ENCODE measurements at places on chromosomes 5 and 9.

- DNase-seq: no peak
These were observed 13.3 kb upstream of the BTNL3 start for GRCh38 chr5:180975338-180975737.

DNA sequence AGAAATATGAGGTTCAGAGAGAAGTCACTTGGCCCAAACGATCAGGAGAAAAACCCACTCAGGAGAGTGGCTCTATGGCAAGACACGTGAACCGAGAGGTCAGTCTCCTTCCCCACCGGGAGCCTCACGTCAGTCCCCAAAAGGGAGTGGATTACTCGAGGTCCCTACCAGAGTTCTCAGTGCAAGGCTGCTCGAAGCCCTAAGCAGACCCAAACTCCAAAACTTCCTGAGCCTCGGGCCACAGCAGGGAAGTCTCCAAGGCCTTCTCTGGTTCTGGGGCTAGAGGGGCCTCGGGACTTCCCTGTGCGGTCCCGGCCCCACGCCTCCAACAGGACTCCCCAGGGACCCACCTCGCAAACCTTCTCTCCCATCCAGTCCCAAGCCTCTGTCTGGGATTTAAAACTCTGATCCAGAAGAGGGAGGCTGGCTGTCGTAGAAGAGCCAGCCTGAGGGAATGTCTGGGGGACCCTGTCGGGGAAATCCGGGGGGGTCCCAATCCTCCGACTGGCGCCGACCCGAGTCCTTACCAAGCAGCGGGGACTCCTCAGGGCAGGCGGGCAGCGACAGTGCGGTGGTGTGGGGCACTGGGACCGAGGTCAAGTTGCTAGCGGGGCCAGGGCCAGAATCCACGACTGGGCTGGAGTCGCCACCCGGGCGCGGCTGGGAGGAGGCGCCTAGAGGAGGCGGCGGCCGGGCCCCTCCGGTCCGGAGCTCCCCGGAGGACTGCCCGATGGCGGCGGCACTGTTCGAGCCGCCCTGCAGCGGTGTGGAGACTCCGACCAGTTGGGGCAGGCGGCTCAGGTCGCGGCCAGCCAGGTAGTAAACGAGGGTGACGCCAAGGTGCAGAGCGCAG, 679 bp downstream of the B4GALT1 start:
- no peak for DNase-seq

- no peak for DNase-seq
These were observed 27.9 kb upstream of the GALNT10 start for GRCh38 chr5:154162539-154163151.

DNA sequence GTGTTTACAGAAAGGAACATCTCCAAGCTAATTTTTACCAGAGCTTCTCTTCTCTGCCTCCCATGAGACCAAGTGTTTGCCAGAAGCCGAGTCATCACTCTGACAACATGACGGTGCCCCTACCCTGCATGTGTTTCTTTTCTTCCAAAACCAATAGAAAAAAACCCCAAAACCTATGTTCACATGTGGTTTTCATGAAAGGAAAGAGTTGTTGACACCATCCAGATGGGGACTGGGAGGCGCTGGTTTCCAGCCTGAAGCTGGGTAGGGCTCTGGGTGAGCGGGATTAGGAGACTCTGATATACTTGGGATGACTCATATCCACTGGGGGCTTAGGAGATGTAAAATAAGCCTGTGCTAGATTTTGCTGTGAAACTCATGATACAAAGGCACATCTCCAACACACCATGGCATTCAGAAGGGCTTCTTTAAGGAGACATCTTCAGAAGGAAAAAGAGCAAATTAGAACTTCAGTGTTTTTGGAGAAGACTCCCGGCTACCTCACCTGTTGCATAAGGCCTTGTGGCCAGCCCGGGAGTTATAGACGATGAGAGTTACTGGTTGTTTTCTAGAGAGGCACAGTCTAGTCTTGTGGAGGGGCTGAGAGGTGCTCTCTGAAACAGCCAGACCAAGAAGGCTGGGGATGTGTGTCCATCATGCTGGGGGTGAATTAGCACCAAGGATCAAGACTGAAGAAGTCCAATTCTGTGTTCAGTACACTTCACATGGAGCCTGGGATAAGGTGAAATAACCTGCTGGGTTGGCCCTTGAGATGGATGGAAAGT, 108.9 kb upstream of the LHFPL2 start:
- DNase-seq: no peak

- no peak for DNase-seq
These were observed 19.8 kb downstream of the COL27A1 start for GRCh38 chr9:114174876-114175771.

DNA sequence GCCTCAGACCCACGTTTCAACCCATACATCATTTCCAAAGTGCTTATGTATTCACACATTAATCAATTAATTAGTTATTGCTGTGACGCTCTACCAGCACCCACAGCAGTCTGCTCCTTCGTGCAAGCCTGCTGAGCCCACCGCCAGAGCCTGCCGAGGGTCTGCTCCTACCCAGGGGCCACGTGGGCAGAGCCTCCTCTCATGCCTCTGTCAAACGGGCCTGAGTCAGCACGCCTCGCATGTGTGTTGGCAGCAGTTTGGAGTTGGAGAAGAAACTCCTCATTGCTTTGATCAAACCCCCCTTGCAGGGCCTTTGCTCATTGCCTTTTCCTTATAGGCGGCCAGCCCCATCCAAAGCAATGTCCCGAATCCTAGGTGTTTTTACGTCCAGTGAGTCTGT, 256.2 kb upstream of the IRX4 start:
- DNase-seq: no peak

DNA sequence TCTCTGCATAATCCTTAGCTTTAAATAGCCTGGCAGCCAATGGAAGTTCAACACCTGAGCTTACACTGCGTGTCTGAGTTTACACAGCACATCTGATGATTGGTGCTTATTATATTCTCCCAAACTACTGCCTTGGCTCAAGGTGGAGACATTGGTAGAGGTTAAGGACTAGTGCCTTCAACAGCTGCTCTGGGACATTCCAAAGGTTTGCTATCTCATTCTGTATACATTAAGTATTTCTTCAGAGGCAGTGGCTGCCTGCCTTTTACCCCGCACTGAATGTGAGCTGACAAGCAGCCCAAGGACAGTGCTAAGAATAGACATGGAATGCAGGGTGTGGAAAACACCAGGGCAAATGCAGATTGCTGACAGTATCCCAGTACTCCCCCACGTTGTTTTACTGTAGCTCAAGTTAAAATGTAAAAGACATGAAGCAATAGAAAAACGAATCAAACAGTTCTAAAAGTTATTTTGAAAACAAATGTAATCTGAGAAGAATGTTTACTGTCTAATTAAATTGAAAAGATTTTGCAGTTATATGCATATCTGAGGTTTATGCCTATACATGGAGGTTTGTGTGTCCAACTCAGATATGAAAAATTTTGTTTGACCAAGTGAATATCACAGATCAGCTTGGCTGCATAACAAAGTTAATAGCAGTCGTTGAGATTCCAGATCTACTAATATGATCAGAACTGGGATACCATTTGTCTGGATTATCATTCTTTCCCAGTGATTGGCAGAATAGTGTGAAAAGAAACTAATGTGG, 1.8 kb downstream of the HSPB3 start:
- no peak for DNase-seq

DNA sequence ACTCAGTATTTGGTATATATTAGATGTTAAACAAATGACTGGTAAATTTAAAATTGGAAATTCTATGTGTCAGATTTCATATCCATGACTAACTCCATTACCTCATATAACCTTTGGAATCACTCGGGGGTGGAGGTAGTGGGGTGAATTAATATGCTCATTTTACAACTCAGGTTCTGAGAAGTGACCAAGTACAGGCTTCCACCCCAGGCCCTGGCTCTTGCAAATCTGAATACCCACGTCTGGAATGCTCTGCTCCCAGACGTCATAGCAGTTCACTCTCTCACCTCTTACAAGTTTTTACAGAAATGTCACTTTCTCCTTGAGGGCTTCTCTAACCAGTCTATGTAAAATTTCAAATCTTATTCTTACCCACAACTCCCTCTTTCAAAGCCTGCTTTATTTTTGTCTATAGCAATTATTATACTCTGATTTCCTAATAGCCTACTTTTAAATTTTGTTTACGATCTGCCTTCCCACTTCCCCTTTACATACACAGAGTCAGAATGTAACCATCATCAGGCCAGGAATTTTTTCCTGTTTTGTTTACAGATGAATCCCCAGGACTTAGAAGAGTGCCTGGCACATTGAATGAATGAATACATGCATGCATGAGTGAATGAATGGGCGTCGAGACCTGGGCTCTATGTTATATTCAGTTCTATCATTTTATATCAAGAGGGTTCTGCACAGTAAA, 134.1 kb upstream of the IFNE start:
- DNase-seq: no peak

DNA sequence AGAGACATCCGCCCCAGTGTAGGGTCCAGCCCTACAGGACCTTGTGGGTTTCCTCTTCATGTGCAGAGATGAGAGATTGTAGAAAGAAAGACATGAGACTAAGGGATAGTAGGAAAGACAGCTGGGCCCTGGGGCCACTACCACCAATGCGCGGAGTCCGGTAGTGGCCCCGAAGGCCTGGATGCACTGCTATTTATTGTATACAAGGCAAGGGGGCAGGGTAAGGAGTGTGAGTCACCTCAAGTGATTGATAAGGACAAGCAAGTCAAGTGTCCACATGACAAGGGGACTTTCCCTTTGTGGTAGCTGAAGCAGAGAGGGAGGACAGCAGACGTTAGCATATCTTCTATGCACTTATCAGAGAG, 6.2 kb upstream of the TMEM141 start:
- no peak for DNase-seq

- no peak for DNase-seq
These were observed 35.1 kb downstream of the CEMIP2 start for GRCh38 chr9:71733176-71733575.

GRCh38 chr5:178535299-178536175, 54.7 kb downstream of the COL23A1 start:
- no peak for DNase-seq
